Omental fat pad (tissue), 4 donors: ENCODE measurements at places on chromosomes 7 and 10. TPM values are rescaled to one million over a fixed set of nuclear protein-coding genes. Genes with fewer than 3 reads are reported as not detected.

DNA sequence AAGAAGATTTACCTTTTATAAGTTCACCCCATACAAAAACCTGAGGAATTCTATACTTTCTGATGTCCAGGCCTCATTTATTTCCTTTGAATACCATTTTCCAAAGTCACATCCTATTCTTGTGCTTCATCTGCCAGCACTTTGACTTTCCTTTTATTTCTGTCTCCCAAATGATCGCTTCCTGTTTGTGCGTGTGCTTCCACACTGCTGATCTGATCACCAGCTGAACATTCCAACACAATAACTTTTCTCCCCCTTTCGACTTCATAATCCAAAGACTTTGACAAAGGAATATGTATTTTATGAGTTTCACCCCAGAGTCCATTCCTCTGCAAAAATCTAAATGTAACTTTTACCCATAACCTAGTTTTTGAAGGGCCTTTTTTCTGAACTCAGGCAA, 3.1 kb downstream of the ELAPOR2 start:
- no peak for DNase-seq

DNA sequence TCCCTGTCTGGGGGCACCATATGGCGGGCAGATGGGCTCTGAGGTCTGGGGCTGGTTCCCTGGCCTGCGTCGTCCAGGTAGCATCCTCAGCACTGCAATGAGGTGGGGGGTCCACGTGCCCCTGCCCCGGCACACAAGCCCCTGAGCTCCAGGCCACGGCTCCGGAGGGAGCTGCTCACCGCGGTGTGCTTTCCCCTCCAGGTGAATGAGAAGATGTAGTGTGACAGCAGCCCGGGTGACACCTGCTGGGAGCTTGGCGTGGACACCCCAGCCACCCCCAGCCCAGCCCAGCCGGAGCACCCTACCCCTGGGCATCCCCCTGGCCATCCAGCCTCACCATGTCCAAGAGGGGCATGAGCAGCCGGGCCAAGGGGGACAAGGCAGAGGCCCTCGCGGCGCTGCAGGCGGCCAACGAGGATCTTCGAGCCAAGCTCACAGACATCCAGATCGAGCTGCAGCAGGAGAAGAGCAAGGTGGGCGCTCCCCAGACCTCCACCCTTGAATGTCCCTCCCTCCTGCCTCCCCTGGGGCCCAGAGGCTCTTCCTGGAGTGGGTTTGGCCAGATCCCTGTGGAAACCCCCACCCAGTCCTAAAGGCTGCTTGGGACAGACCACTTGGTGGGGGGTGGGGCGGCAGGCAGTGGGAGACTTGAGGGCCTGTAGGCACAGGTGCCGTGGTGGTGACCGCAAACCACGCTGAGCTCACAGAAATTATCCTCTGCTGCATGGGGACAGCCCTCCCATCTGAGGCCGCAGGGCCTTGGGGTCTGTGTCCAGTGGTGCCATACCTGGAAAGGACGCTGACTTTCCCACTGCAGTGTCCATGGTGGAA, 38.9 kb downstream of the JAKMIP3 start:
- no peak for DNase-seq

MEPCE gene
- total RNA-seq, result 23.6 TPM

TAS2R40 gene
- total RNA-seq, result not detected

GRCh38 chr10:17616403-17617030, 657 bp downstream of the HACD1 start:
- DNase-seq, result peak; percentile 39

GRCh38 chr7:10913457-10913856, 60.2 kb upstream of the PHF14 start:
- no peak for DNase-seq

DNA sequence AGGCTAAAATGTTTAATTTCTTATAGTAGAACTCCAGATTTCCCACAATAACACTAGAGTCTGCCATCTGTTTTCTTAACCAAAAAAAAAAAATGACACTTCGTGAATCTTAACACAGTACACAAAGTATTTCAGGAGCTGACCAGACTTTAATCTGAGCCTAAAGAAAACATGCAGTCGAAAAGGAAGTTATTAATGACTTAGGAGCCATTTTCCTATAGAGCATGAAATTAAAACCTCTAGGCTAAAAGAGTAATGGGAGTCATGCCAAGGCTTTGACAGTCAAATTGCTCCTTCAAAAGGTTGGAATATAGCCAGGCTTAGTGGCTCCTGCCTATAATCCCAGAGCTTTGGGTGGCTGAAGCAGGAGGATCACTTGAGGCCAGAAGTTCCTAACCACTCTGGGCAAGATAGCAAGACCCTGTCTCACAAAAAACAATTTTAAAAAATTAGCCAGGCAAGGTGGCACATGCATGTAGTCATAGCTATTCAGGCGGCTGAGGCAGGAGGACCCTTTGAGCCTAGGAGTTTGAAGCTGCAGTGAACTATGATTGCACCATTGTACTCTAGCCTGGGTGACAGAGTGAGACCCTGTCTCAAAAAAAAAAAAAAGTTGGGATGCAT, 13.6 kb downstream of the MICU1 start:
- DNase-seq, result no peak

- no peak for DNase-seq
Observed at GRCh38 chr7:99254390-99254789, 18.2 kb upstream of the MYH16 start.

DNA sequence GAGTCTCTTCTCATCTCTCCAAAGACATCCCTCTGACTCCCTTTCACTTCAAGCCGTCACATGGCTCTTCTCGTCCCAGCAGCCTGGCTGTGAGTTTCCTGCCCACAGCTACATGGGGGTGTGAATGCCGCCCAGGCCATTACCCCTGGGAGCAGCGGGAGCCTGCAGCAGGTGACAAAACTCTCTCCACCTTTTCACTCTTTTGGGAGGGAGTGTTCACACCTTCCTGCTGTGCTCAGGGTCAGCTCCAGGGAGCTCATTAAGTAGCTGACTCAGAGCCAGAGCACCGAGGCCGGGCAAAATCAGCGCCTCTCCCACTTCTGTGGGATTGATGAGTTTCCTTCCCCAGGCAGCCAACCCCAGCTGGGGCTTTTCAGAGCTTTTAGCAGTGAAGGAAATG, 271.3 kb downstream of the TYW1 start:
- DNase-seq, result no peak

DNAJC1 gene
- total RNA-seq, result 91.0 TPM

DNA sequence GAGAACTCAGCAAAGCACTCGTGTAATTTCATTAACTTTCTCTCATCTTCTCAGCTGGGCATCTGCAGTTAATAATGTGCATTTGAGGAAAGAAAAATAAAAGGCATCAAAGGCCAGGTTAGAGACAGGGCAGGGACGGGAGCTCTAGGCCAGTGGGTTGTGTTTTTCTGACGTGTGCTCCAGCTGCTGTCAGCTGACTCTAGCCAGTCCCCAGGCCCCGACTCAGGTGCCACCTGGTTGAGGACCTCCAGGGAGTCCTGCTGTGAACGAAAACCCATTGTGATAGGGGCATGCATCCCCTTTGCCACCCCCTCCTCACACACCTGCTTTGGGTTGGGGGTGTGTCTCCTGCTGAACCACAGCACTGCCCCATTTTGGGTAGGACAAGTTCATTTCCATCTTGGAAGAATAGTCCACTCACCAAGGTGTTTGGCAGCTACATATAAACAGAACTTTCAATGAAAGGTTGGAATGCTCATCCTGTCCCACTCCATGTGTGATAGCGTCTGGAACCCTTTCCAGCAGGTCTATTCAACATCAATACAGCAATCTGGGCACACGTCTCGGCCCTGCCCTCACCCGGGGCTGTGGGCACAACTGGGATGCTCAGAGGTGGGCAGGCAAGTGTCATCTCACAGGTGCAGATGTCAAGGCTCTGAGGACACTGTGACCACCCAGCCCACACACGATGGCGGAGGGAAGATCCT, 146.1 kb upstream of the FAM20C start:
- DNase-seq, result no peak

GRCh38 chr10:86193841-86194240, 172.8 kb downstream of the GRID1 start:
- no peak for DNase-seq

DIP2C gene
- 32.2 TPM for total RNA-seq

TMEM178B gene
- total RNA-seq, result 0.50 TPM

MRPL43 gene
- total RNA-seq, result 59.7 TPM

GRCh38 chr7:155625557-155625956, 18.9 kb upstream of the RBM33 start:
- DNase-seq, result no peak

KEL gene
- not detected for total RNA-seq

GRCh38 chr10:51342381-51342780, 268.1 kb downstream of the PRKG1 start:
- no peak for DNase-seq

PCLO gene
- total RNA-seq, result 0.75 TPM

SAMD9 gene
- 17.5 TPM for total RNA-seq
